ENCODE measurements at places on chromosomes 1 and 21.

GRCh38 chr21:27466140-27466539 is 499.3 kb upstream of the ADAMTS5 start:
- DNase-seq: no peak

DNA sequence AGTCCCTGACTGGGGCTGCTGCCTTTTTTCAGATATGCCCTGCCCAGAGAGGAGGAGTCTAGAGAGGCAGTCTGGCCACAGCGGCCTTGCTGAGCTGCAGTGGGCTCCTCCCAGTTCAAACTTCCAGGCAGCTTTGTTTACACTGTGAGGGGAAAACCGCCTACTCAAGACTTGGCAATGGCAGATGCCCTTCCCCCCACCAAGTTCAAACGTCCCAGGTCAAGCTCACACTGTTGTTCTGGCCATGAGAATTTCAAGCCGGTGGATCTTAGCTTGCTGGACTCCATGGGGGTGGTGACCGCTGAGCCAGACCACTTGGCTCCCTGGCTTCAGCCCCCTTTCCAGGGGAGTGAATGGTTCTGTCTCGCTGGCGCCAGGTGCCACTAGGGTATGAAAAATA is 18.3 kb upstream of the C1orf53 start:
- DNase-seq: no peak

GRCh38 chr1:236176337-236177336 is 34.3 kb downstream of the GPR137B start:
- DNase-seq: no peak

DNA sequence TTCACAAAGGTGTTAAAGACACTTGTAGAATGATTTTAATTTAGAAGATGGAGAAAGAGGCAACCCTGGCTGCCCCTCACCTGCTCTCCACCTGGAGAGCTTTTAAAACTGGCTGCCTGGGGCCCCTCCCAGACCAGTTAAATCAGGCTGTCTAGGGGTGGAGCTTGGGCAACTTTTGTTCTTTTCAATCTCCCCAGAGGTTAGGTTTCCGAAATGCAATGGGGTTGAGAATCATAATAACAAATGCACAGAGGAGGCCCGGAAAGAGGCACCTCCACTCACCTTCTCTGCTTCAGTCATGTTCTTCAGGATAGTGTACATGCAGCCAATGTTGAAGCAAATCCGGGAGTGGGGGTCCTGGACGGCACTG is 400 bp downstream of the NCF2 start:
- no peak for DNase-seq

GRCh38 chr1:28855469-28855951 is 43.5 kb downstream of the OPRD1 start:
- no peak for DNase-seq

DNA sequence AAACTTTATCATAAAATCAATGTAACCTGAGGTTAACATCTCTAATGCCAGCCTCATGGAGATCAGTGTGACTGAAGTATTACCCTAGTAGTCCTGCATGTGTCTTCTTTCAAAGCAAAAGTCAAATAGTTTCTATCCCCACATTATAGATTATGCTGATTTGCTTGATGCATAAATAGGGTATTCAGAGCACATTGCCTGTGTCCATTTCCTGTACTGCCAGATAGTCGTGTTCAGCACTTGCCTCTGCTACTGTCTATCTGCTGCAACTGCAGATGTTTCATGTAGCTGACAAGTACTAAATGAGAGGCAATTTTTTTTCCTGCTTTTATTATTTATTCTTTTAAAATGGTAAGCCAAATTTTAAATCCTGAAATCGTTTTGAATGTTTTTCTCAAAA is 348.7 kb downstream of the CHRM3 start:
- no peak for DNase-seq

GRCh38 chr1:240804475-240804874 is 192.5 kb upstream of the GREM2 start:
- DNase-seq: no peak

DNA sequence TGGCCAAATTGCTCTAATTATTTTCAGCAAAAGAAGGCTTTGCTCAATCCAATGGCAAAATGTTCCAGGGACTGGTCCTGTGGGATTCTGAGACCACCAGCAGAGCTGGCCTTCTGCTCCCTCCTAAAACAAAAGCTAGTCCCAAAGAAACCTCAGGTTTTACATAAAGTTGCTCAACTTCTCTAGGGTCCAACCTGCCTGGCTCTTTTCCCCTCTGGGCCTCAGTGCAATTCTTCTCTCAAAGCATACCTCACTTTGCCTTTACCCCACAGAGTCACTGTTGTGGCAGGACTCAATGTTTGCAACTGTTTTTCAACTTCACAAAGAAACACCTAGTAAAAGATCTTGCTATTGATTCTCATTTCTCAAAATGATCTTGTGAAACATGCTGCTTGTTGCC is 39.8 kb downstream of the TBX15 start:
- DNase-seq: no peak

GRCh38 chr1:25537153-25537831 is 6.1 kb upstream of the LDLRAP1 start:
- no peak for DNase-seq

- DNase-seq: no peak
Measured at GRCh38 chr1:181413195-181413815, 70.0 kb upstream of the CACNA1E start.

- no peak for DNase-seq
Measured at GRCh38 chr1:37009521-37009920, 24.8 kb downstream of the GRIK3 start.

DNA sequence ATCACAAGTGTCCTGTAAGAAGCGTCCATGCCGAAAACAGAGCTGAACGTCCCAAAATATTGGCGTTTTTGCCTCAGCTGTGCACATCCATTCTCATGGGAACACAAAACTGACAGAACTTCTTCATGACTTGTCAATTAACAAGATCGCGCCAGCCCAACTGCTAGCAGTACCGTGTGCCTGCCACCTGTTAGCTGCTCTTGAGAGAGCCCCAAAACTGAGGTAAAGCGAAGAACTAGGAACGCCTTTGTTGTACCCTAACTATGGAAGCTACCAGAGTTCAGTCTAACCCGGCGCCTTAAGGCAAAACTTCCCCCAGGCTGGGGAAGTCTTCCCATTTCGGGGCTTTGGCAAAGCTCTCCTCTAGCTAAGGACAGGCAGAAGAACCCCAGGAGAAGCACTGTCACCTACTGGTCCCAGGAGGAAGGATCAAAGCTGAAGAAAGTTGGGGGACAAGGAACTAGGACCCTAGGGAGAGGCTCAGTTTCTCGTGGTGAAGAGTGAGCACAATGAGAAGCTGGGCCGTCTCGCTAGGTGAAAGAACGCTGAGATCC is 719 bp downstream of the EYA3 start:
- DNase-seq: no peak

- no peak for DNase-seq
Measured at GRCh38 chr1:199279067-199279466, 640.2 kb downstream of the PTPRC start.

- DNase-seq: no peak
Measured at GRCh38 chr1:210779269-210779668, 354.7 kb downstream of the KCNH1 start.
